ENCODE measurements at places on chromosomes 7 and 10.

- no peak for DNase-seq
These were observed 170.0 kb downstream of the ELAPOR2 start for GRCh38 chr7:86889501-86889900.

DNA sequence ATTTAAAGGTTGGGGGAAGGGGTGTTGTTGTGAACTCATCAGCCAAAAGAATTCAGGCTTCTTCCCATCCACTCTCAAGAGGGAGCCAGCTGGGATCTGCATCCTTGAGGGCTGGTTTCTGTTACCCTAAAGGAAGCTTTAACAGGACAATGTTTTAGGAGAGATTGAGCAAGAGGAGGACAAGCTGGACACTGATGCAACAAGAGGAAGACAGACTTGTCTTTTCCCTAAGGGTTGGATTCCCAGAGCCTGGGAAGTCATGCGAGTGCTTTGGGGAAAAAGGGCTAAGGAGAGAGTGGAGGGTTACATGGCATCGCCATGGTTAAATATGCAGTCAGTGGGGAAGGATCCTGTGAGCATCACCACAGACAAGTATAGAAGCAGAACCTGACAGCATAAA lies 47.6 kb upstream of the PDE1C start:
- no peak for DNase-seq

DNA sequence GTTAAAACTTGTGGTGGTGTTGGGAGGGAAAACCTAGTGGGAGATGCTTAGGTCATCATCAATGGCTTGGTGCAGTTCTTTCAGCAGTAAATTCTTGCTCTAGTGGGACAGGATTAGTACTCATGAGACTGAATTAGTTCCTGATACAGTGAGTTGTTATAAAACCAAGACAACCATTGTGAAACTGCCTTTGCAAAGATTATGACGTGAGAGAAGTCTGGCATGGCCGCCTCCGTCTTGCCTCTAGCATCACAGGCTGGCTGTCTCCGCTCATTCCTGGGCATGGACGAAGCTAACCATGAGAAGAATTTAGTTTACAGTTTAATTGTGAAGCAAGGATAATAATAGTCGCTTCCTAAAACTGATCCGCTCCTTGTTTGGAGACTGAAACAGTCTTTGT lies 186.4 kb downstream of the KIF20B start:
- DNase-seq: no peak

DNA sequence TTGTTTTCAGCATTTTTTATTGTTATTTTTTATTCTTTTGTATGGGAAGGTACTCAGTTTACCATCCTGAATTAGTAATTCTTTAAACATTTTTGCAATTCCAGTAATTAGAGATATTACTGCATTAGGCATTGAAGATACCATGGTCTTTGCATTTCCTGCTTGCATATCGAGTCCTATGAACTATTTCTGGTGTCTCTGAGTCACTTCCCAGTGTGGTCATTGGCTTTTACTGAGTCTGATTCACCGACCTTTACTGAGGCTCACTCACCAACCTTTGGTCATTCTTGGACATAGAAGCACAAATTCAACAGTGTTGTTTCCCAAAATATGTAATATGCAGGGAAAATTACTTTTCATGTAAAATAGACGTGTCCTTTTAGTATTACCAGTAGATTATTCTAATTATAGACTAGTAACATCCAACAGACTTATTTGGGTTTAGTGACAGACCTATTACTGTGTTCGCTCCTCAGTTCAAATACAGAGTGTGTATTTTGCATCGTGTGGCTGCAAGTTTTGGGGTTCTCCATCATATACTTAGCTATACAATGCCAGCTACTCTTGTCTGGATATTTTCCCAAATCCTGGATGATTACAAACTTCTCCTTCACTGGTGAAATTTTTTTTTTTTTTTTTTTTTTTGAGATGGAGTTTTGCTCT lies 180.7 kb upstream of the PRSS1 start:
- DNase-seq: no peak

DNA sequence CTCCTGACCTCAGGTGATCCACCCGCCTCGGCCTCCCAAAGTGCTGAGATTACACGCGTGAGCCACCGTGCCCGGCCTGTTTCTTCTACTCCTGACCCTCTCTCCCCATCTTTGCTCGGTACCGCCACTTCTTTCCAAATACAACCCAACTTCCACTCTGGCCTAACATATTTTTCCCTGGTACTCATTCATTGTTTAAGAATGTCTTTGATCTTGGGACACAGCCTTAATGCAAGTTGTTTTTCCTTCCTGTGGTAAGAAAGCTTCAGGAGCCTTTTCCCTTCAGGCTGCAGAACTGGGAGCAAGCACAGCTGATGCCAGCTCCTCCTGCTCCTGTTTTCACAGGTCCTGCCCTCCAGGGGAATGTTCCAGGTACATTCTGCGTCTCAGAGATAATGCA lies 13.7 kb downstream of the CALML3 start:
- DNase-seq: no peak

- DNase-seq: no peak
These were observed 86.1 kb upstream of the PPP2R2D start for GRCh38 chr10:131814567-131815265.

DNA sequence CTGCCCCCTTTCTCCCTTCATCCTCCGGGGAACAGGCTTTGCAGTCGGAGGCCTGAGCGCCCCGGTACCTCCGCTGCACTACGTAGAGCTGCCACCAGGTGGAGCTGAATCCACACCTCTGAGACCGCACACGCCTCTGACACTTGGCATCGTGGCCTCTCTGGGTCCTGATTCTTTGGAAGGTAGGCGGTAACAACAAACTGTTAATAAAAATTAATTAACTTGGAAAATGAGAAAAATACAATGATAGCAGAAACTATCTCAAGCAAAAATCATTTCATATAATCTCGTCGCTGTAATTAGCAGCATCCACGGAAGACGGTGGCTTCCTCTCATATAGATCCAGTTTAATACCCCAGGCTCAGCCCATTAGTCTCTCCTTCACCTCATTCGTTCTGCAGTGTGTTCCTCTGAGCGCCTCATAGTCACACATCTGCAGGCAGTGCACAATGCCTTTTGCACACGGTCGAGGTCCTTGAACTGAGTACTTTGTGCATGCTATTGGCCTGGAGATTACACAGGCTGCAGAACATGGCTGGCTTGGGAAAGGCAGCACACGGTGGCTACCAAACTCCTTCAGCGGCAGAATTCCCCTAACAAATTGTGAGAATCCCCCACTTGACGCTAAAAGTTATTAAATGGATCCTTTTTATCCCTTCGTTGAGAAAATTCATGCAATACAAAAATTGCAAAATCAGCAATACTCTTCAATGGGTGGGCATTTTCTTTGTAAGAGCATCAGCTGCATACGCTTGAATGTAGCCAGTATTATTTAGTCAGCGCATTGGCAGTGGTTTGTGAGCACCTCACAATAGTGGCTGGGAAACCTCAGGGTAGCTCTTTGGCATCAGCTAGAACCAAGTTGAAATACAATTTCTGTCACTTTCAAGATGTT lies 18.7 kb downstream of the OR9A2 start:
- DNase-seq: no peak

- DNase-seq: no peak
These were observed 750.7 kb downstream of the MAGI2 start for GRCh38 chr7:78702770-78703169.
